Activated naive CD8-positive, alpha-beta T cell treated with anti-CD3 and anti-CD28 coated beads for 36 hours (primary cell): ENCODE measurements at places on chromosomes 5 and 9.

- DNase-seq: no peak
Observed at GRCh38 chr9:37128051-37128450, 7.7 kb downstream of the ZCCHC7 start.

DNA sequence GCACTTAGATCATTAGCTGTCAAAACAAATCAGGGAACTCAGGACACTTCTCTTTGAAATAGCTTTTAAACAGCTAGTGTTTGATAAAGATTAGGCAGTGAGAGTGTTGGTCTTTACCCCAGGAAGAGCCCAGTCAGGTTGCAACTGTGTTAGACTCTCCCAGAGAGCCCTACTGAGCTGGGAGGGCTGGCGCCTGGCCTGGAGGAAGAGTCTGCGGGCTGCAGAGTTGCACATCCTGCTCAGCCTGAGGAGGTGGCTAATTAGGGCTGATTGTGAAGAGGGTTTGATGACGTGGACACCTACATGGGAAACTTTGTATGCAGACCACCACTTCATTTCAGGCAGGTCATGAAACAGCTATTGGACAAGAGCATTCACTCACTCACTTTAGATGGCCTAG lies 112.0 kb downstream of the TMEM174 start:
- no peak for DNase-seq

DNA sequence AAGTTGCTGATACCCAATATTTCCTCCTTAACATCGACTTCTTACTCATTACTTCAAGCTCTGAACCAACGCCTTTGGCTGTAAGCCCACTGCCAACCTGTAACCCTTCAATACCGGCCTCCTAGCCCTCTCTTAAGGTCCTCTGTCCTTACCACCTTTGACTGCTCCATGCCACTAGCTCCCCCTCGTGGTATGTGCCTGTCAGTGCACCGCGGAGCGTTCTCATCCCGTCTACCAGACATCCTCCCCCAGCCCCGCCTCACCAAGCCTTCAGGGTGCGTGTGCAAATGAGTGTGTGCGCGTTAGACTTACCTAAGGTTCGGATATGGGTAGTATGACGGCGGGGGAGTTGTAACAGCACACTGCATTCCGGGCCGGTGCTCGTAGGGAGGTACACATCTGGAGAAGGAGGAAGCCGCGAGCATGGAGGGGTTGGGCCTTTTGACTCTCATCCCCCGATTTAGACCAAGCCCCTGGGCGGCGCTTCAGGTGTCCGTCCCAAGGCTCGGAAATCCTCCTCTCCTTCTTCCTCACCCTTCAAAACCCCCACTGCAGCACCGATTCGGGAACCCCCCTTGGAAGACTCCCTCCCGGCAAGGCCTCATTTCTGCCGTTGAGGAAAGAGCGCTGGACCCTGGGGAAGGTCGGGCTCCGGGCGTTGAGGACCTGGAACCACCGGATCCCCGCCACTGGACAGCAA lies 2.8 kb upstream of the MYORG start:
- peak; percentile 88 for DNase-seq

DNA sequence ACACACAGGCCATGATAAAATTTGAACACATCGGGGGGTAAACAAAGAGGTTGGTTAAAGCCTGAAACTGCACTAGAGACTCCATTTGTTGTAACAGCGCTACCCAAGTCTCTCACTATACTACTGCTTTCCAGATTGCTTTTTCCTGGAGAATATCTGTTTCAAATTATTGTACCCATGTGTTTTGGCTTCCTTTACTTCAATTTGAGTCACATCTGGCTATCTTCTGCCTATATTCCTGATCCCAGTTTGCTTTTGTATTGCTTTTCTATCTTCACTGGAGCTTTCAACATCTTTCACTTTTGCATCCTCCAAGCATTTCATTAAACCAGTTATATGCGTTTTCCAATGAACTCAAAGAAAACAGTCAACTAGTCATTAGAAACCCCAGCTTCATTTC lies 404.7 kb downstream of the MLLT3 start:
- DNase-seq: no peak

- no peak for DNase-seq
Observed at GRCh38 chr5:117302949-117303348, 728.3 kb upstream of the SEMA6A start.

DNA sequence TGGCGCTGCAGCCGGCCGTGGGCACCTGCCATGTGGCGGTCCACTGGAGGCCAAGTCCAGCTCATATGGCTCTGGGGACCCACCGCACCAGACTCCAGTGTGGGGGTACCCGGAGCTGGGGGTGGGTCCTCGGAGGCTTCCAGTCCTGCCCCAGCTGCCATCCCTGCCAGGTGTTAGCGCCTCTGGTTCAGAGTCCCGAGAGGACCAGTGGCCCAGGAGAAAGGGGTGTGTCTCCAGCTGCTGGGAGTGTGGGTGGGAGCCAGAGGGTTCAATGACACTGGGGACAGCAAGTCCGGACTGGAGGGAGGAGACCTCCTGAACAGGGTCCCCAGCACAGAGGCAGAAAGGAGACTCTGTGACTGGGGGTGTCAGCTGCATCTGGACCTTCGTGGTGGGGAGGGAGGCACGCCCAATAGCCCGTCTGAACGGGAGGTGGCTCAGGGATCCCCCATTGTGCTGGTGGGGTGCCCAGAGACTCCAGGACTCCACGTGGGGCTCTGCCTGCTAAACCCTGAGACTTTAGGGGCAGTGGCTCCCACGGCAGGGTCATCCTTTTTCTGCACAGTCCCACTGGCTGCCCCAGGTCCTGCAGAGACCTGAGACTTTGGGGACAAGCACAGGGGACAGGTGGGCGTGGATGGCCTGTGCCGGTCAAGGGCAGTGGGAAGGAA lies 2.4 kb upstream of the AHRR start:
- no peak for DNase-seq

- DNase-seq: no peak
Observed at GRCh38 chr5:2335125-2335732, 416.2 kb downstream of the IRX2 start.

GRCh38 chr5:127856292-127856691 lies 153.1 kb downstream of the CCDC192 start:
- DNase-seq: no peak

DNA sequence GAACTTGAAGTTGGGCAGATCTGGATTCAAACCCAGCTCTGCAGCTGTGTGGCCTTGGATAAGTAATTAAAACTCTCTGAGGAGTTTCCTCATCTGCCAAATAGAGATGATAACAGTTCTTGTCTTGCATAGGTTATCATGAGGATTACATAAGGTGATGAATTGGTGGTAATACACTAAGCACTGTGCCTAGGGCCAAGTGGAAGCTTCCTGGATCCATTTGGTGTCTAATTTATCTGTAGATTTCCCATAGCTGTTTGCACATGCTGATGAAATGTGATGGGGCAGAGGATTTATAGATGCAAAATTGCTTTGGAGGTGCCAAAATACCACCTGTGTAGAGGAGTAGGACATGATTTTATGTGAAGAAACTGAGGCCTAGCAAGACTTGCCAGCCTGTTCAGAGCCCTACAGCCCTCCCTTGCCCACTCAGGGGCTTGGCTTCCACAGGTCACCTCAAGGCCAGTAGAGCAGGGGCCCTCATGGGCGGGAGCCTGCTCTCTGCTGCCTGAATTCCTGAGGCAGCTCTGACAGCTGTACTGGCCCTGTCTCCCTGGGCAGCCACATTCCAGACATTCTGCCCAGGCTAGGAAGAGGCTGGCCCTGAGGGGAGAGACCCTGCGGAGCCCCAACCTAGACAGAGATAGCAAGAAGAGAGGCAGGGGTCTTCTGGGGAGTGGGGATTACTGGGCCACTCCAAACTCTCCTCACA lies 5.9 kb upstream of the FAT2 start:
- DNase-seq: no peak

DNA sequence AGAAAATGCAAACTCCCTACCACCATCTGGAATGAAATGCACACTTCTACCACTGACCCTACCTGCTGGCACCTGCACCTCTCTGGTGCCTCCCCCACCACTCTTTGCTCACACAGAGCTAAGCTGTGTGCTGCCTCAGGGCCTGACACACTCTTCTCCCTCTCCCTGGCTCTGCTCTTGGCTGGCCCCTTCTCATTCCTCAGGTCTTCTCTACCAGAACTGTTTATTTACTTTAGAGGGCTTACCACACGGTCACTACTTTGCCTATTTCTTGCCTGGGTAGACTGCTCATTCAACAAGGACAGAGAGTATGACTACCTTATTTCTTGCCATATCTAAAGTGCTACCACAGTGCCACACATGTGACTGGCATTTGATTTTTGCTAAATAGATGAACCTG lies 3.3 kb downstream of the REEP5 start:
- DNase-seq: no peak

DNA sequence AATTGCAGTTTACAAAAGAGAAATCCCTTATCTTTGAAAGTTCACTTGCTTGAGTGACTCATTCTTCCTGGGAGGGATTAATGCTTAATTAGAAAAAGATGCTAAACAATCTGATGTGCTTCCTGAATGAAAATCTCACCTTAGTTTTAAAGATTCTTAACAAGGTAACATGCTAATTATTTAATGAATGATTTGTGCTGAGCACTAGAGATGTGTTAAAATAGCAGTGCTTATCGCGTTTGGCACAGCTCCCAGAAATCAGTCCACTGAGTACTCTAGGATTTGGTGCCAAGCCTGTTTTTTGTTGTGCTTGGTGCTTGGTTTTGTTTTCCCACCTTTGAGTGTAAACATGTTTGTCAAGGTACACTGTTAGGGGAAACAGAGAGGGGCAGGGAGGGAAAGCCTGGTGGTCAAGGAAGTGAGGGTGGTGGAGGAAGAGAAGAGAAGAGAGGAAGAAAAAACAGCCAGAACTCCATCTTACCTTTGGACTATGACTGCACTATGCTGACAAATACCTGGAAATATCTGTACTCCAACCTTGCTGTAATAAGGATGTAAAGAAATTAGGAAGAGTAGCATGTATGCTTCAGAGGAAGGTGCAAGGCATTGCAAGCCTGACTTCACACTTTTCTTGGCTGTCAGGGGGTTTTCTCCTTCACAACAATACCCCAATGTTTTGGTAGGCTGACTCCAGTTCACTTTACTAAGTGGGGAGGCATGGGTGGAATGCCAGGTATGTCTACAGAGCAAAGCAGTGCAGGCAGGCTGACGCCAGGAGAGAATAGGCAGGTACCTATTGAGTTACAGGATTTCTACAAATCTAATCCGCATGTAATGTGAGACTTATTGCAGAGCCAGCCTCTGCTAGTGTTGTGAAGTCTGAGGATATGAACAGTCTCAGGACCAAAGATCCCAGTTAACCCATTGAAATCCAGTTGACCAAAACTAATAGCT lies 157.2 kb upstream of the ISL1 start:
- no peak for DNase-seq

GRCh38 chr9:114662081-114662989 lies 4.7 kb upstream of the TEX53 start:
- peak; percentile 62 for DNase-seq
